ENCODE measurements at places on chromosomes 16 and 17.

DNA sequence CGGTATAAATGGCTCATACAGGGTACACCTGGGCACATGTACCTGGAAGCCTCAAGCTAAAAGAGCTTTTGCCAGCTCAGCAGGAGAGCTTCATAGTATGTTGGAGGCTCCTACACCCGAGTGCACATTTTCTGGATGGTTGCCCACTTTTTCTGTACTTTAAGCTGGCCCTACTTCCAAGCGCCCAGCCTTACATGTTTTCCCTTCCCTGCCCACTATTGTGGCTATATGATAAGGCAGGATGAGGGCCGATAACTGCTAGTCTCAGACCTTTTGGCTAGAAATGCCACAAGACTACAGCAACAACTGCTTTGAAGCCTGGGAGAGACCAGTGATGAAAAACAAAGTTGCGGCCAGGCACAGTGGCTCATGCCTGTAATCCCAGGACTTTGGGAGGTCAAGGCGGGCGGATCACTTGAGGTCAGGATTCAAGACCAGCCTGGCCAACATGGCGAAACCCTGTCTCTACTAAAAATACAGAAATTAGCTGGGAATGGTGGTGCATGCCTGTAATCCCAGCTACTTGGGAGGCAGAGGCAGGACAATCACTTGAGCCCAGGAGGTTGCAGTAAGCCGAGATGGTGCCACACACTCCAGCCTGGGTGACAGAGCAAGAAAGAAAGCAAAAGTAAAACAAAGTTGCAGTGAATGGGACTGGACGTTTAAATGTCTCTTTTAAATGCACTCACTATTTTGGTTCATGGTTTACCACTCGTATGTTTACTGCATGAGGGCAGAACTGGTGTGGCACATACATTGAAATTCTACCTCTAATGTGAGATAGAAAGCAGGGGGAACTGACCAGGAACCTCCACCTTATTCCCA, 14.2 kb upstream of the MARCHF10 start:
- DNase-seq, result no peak

GRCh38 chr16:25747160-25747758, 55.5 kb downstream of the HS3ST4 start:
- DNase-seq, result no peak

GRCh38 chr17:7262935-7263800, 890 bp upstream of the CLDN7 start:
- no peak for DNase-seq

GRCh38 chr16:72787130-72787513, 260.8 kb downstream of the ZFHX3 start:
- DNase-seq, result no peak

- DNase-seq, result no peak
These were observed 921 bp upstream of the LCAT start for GRCh38 chr16:67944690-67945391.

DNA sequence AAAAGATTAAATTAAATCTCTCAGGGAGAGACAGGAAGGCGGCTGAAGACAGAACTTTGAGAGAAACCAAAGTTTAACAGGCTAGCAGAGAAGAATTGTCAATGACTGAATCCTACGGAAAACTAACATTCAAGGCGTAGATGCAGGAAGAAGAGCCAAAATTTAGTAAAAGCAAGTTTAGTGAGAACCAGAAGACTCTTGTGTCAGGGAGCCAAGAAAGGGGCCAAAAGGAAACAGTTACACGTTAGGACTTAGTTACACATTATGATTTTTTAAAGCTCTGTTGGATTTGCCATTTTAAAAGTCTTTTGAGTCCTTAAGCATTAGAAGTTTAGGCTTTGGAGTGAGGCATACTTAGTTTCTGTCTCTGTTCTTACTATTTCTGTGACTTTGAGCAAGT, 164.6 kb downstream of the CHD9 start:
- DNase-seq, result no peak

DNA sequence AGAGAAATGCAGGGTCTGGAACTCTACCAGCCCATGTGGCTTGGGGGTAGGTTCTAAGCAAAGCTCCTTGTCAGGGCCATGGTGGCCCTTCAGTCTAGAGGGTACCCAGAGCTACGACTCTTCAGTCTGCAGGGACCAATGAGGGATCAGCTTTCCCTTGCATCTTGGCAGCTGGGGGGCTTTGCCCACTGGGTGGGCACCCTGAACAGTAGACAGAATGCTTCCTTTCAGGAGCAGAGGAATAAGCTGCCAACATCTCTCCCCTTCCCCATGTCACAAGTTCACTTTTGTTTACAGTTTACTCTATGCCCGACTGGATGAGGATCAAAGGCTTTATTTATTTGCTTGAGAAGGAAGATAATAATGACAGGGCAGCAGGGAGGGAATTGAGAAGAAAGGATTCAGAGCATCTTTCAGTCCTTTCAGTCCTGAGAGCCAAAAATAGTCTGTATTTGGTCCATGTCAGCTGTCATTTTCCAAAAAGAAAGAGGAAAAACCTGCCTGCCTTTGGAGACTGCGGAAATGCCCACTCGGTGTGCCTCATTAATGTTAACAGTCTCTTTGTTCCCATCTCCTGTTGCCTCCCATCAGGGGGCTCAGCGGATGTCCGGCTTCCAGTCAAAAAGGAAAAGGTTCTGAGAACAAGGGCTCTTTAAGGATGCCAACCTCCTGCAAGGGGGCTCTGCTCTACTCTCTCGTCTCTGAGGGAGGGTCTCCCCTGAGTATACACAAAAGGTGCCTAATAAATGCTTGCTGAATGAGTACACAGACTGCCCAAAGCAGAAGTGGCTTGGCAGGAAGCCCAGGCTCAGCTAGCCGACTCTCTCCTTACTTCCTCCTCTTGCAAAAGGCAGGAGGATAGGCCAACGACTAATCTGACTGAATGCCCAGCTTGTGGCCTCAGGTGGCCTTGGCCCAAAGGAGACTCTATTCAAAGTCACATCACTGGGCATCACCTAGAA, 17.1 kb downstream of the TRAF4 start:
- no peak for DNase-seq

- no peak for DNase-seq
These were observed 659.9 kb upstream of the SOX9 start for GRCh38 chr17:71460943-71461342.

DNA sequence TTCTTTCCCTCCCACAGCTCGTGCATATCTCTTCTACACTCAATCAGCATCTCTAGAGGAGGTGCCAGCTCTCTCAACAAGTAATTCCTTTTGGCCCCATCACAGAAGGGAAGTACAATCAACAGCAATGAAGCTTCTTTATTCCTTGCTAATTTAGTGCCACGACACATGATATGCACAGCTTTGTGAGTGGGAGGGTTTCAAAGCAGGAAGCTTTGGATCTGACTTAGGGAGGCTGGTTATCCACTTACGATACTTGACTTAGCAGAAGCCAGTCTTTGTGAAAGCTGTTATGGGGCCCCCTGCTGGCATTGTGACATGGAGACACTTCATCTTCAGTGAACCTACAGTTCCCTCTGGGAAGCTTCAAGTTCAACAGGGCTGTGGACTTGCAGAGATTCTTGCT, 81.0 kb downstream of the TMEM100 start:
- DNase-seq, result no peak

DNA sequence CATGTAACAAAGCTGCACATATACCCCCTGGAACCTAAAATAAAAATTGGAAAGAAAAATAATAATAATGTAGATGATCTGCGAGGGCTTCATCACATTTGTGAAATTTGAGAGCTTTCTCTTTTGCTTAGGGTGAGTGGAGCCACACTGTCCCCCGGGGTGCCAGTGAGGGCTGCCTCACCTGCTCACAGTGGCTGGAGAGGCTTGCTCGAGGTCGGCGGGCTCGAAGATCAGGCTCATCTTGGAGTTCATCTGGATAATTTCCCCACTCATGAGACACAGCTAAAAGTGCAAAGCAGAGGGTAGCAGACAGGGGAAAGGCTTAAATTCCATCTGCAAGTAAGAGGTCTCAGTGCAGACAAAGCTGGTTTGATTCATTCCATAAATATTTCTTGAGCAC, 123.8 kb downstream of the DNAH3 start:
- DNase-seq, result no peak

DNA sequence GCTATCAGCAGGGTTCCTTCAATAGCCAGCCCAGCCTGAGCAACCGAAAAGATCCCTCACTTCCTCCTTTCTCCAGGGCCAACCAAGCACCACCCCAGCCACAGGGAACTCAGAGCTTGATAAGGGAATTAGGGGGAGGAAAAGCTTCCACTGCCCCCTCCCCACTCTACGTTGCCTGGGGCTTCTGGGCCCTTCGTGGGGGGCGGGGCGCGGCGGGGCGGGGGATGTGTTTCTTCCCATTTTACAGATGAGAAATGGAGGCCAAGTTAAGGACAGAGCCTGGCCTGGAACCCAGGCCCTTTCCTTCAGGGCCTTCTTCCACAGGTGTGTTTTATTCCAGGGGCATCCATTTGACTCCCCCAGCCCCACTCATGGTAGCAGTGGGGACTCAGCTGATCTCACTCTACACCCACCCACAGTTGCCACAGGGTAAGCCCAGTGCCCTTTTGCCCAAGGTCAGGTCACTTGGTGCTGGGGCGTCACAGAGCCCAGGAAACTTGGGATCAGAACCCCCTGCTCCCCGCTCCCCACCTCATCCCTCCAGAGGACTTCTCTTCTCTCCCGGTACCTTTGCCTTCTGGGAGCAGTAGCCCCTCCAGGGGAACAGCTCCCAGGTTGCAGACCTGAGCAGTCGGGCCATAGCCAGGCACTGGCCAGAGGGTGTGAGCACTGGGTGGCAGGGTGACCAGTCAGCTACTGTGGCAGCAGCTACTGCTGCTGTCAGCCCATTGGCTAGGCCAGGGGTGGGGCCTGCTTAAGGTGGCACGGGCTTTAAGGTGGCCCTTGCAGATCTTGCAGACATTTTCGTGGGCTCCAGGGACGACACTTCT, at the start of gene LDHD:
LDHD (minus strand) TSS at position 700 of the 830 bp plus-strand sequence; CDS start at position 640, 60 bp downstream.
- DNase-seq, result no peak

GRCh38 chr16:55909876-55910275, 34.7 kb upstream of the CES5A start:
- no peak for DNase-seq

DNA sequence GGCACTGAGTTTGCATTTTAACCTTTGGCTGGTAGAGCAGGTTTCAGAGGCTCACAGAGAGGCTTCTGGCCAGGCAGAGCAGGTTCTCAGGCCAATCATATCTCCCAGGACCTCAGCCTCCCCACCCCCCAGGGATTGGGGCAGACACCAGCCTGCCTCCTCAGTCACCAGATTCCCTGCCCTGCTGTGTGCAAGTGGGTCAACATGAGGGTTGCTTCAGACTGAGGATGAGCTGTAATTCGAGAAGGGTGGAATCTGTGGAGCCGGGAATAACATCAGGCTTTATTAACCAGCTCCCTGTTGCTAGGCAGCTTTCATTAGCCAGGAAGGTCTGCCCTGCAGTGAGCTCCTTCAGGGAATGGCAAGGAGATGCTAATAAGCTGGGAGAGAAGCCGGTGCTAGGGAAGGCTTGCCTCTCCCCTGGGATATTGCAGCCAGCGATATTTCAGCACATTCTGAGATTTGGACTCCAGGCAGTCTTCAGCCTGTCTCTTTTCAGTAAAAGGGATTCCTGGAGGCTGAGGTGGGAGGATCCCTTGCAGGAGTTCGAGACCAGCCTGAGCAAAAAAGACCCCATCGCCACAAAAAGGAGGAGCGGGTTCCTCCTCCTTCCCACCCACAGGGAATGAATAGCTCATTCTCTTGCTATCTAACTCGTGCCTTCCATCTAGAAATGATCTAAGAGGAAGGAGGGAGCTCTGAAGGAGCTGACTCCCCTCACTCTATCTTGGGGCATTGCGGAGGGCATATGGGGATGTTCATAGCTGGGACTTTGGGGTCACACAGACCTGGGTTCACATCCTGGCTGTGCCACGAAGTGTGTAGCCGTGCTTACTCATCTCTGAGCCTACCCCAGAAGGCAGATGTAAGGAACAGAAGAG, 10.7 kb downstream of the SGSM2 start:
- no peak for DNase-seq

GRCh38 chr17:54967621-54968261, 713 bp downstream of the COX11 start:
- DNase-seq, result no peak

GRCh38 chr16:2687531-2688308, 5.4 kb downstream of the KCTD5 start:
- no peak for DNase-seq
